ENCODE measurements at places on chromosomes 7 and 10. TPM values are rescaled to one million over a fixed set of nuclear protein-coding genes. Genes with fewer than 3 reads are reported as not detected.
A peak's percentile ranks its signal among the peaks of the same experiment; 100 is the strongest.

ARMC3 gene
- total RNA-seq, result 1.5 TPM

FXYD4 gene
- total RNA-seq, result not detected

DNA sequence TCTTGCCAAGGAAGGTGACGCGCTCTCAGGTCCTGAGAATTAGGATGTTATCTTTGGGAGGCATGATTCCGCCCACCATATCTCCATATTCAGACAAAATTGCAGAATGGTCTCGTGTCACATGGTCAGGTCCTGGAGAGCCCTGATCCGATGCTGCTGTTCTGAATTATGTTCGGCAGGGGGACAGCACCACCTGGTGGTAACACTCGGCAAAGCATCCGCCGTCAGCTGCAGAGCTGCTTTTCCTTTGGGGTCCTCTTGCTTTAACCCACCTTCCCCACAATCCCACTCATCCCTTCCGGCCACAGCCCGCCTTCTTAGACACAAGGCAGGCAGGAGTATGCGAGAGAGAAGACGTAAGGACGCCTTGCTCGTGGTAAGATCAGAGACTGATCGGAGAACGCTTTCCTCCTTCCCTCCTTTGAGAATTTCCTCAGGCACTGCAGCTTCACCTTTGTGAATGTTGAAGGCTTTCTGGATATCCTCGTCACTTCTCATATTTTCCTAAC is 327.8 kb upstream of the C7orf33 start:
- DNase-seq, result peak; percentile 92

DNA sequence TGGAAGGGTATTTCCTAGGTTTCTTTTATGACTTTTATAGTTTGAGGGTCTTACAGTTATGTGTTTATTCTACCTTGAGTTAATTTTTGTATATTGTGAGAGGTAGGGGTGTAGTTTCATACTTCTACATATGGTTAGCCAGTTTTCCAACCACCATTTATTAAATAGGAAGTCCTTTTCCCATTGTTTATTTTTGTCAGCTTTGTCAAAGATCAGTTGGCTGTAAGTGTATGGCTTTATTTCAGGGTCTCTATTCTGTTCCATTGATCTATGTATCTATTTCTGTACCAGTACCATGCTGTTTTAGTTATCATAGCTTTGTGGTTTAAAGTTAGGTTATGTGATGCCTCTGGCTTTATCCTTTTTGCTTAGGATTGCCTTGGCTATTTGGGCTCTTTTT is 71.9 kb upstream of the CC2D2B start:
- DNase-seq, result no peak

GRCh38 chr10:74932648-74933047 is 106.2 kb downstream of the KAT6B start:
- no peak for DNase-seq

GRCh38 chr10:60140651-60141632 is 234.6 kb upstream of the CCDC6 start:
- peak; percentile 20 for DNase-seq
